ENCODE measurements at places on chromosomes 6 and 20. TPM values are rescaled to one million over a fixed set of nuclear protein-coding genes. Genes with fewer than 3 reads are reported as not detected.

The KHDC1 gene
- total RNA-seq: 2.9 TPM

The CRYBG1 gene
- 11.9 TPM for total RNA-seq

The TTI1 gene
- total RNA-seq: 14.8 TPM

The GNRH2 gene
- total RNA-seq: not detected

The LIN28B gene
- not detected for total RNA-seq

The EEF1A2 gene
- not detected for total RNA-seq

The RAB32 gene
- total RNA-seq: 115 TPM

The PDYN gene
- not detected for total RNA-seq

The GPR63 gene
- under 0.01 TPM for total RNA-seq

The MEP1A gene
- not detected for total RNA-seq

The PXT1 gene
- total RNA-seq: not detected

The CGA gene
- not detected for total RNA-seq

The TPX2 gene
- 16.2 TPM for total RNA-seq

The HLA-DOB gene
- not detected for total RNA-seq

The TAF11 gene
- total RNA-seq: 20.3 TPM

The VSX1 gene
- total RNA-seq: not detected

The SIRPA gene
- 13.8 TPM for total RNA-seq

The MYB gene
- 0.36 TPM for total RNA-seq

The BPIFB1 gene
- total RNA-seq: not detected

The PGBD1 gene
- total RNA-seq: 6.2 TPM

The XKR7 gene
- total RNA-seq: under 0.01 TPM

The NHSL1 gene
- total RNA-seq: 6.2 TPM

The CENPW gene
- 1.1 TPM for total RNA-seq

The PI16 gene
- total RNA-seq: 1.8 TPM

The CBFA2T2 gene
- total RNA-seq: 11.2 TPM
